ENCODE measurements at places on chromosomes 16 and 17.

GRCh38 chr17:70067134-70067533 is 7.9 kb upstream of the KCNJ16 start:
- DNase-seq, result no peak

DNA sequence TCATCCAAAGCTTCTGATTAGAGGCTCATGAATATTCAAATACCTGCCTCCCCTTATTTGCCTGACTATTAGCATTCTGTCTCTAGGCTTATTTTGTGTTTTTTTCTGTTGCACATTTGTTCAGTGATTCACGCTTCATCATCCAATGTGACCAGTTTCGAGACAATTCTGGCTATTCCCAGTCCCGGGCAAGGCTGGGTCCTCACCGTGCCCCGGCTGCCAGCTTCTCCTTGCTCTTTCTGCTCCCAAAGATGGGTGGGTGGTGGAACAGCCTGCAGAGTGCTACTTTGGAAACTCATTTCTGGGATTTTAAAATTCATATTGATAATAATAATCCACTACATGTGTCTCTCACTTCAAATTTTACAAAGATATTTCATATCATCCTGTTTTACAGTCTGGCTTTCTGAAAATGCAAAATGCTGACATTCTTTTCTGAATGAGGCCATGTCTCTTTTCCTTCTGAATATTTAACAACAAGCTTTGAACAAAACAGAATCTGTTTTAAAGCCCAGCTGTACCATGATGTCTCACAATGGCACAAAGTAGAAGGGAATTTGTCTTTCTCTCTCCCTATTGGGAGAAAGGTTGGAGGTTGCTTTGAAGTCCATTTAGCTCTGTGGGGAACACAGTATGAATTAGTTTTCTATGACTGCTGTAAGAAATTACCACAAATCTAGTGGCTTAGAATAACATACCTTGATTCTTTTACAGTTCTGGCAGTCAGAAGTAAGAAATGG is 116.9 kb upstream of the CDH13 start:
- no peak for DNase-seq

- DNase-seq, result no peak
Measured at GRCh38 chr16:73775841-73776388, 520.7 kb upstream of the PSMD7 start.

DNA sequence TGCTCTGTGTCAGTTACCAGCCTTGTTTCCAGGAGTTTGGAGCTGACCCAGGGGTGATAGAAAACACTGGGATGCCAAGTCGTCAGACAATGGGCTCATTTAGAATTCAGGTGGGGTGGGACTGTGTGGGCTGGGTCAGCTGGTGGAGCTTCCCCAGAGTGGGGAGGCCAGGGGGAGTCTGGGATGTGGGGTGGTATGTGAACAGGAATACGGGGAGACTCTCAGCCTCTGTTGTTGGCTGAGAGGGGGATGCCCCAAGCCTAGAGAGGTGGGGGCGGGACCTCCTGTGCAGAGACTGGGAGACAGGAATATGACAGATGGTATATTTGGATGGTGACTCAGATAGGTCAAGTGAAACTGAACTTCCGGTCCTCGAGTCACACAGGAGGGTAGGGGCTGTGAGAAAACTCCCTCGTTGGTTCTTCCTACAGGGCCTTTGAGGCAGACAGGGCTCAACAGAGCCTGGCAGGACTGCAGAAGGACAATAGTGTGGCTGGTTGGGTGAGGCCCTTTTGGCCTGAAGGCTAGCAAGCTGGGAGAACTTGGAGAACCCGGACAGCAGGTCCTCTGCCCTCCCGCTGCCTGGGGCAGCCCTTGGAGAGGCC is 23.7 kb downstream of the CDH1 start:
- no peak for DNase-seq

DNA sequence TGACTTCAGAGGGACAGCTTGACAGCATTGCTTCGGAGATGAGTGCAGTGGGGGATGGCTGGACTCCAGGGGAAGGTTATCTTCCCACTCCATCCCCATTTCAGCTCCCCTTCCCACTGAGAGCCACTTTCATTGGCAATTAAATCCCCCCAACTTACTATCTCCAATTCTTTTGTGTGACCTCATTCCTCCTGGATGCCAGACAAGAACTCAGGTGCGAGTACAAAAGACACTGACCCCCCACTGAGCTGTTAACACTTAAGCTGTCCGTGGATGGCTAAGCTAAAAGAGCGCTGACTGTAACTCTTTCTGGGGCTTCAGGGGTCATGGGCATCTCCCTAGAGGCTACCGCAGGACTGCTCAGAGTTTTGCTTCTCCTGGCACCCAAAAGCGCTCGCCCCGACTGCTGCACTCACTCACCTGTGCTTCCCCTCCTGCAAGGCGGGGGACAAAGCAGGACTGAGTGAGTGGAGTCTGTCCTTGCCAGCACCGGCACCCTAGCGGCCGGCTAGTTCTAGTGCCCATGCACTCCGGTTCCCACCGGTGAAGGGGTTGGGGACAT is 44.8 kb upstream of the FBXO47 start:
- no peak for DNase-seq

- no peak for DNase-seq
Measured at GRCh38 chr17:1398931-1399678, 917 bp downstream of the YWHAE start.

- DNase-seq, result no peak
Measured at GRCh38 chr17:58686980-58687379, 4.9 kb downstream of the TEX14 start.

DNA sequence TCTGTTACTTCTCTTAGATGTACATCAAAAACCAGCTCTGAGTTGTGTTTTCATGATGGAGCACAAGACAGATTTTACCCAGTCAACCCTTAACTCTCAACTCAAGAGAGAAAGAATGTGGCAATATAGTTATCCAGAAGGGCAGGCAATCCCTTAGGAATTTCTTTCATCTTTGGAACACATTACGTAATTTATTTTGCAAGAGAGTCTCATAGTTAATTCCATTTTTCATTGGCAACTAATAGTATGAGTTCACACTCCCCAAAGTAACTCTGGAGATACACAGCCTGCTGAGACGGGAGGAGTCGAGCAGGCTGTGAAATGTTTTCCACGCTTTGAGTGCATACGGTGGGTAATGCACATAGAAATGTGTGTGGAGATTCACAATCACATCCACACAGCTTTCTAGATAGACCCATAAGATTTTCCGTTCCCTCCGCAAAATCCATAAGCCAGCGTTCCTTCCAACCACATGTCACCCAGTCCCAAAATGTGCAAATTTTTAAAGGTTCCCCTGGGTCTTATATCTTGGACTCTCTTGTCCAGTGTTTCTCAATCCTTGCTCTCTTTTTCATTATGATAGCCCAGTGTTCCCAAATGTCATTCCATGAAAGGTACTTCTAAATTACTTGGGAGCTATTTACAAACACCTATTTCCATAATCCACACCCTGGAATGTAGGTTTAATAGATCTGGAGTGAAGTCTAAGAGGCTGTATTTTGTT is 8.4 kb upstream of the CDRT4 start:
- DNase-seq, result no peak

GRCh38 chr16:31382485-31383161 is 10.5 kb upstream of the ITGAD start:
- DNase-seq, result peak; percentile 38

- no peak for DNase-seq
Measured at GRCh38 chr17:45022655-45023339, 28.6 kb downstream of the DCAKD start.

GRCh38 chr16:50797456-50797855 is 55.6 kb downstream of the CYLD start:
- no peak for DNase-seq

GRCh38 chr17:511833-512251 is 159.2 kb upstream of the RPH3AL start:
- no peak for DNase-seq

DNA sequence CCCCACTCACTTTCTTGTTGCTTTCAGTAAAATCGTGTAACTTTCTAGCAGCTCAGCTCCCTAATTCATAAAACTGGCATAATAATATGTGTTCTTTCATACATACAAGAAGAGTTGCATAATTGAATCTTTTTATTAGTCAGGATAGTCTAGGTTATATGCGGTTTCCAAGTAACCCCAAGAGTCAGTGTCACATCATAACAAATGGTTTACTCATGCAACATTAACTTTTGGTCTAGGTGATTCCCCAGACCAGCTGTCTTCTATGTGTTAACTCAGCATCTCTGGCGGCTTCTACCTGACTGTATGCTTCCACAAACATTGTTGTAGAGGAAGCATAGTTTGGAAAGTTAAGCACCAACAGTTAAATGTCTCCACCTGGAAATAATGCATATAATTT is 1000.4 kb downstream of the CDH11 start:
- DNase-seq, result no peak

GRCh38 chr17:66695098-66695497 is 139.8 kb upstream of the CACNG5 start:
- no peak for DNase-seq

DNA sequence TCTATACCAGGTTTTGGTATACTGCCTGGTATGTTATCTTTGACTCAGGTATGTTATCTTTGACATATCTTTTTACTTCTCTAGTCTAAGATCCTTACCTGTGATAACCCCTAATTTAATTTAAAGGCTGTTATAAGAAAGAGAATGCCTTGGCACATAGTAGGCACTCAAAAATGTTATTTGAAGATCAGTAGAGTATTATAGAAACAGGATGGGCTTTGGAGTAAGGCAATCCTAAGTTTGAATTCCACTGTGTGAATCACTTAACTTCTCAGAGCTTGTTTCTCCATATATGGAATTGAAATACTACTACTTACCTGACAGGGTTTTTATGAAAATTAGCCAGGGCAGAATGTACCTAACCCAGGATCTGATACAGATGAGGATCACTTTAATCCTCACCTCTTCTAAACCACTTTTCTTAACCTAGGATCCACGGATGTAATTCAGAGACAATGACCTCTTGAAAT is 1.2 kb downstream of the BRIP1 start:
- DNase-seq, result no peak

DNA sequence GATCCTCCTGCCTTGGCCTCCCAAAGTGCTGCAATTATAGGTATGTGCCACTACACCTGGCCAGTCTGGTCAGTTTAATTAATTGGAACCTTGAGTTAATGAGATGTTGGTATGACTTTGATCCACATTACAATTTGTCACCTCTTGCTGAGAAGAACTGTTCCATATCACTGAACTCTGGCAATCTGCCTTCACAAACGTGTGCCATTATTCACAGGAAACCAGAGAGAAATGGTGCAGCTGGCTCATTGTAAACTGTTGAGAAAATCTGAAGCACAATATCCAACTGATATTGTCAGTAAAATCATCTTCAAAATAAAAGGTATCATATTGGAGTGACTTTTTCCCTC is 39.3 kb upstream of the YPEL2 start:
- DNase-seq, result no peak

DNA sequence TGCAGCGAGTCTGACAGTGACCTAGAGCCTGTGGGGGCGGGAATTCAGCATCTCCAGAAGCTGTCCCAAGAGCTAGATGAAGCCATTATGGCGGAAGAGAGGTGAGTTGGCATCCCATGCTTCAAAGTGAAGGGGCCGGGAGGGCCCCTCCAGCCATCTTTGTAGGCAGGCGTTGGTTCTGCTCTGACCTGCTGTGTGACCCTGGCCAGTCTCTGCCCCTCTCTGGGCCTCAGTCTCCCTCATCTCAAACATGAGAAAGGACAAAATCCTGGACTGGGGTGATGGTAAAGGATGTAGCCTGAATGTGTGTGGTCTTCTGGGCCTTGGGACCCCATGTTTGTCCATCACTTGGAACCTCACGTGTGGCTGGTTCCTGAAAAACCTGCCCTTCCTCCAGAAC is 5.1 kb downstream of the PIMREG start:
- DNase-seq, result no peak

DNA sequence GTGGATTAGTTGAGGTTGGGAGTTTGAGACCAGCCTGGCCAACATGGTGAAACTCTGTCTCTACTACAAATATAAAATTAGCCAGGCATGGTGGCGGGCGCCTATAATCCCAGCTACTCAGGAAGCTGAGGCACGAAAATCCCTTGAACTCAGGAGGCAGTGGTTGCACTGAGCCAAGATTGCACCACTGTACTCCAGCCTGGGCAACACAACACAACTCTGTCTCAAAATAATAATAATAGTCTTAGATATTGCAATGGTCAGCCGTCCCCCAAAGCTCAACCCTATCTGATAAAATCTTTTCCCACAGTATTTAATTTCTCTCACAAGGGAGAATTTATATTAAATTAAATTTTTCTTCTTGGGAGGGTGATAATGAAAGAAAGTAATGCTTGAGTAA is 169.6 kb downstream of the XYLT1 start:
- DNase-seq, result no peak

DNA sequence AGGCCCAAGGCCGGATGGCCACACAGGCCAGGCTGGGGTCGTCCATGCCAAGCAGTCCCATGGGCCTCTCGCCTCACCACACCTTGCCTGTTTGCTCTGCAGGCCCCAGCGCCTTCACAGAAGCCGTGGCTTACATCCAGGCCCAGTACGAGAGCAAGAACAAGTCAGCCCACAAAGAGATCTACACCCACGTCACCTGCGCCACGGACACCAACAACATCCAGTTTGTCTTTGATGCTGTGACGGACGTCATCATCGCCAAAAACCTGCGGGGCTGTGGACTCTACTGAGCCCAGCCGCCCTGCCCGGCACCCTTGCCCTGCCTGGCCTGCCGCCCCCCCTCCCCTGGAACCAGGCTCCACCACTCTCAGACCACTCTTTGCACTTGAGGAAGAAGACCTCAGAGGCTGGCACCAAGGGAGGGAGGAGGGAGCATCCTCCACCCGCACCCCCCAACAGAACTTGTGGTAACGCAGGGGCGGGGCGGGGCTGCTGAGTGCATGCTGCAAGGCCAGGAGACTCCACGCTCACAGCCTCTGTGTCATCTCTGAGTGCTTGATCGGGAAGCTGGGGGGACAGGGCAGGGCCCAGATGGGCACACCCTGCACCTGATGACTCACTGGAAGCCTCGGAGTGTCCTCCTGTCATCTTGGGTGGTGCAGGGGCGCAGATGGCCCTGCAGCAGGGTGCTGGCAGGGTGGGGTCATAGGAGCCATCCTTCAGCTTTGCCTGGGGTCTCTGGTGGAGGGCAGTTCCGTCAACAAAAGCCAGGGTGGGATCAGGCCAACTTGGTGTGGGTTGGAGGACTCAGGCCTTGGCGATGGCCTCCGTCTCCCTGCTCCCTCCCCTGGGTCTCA is 81.5 kb downstream of the AMFR start:
- no peak for DNase-seq

GRCh38 chr17:35804658-35805192 is 4.6 kb upstream of the TAF15 start:
- peak; percentile 84 for DNase-seq

GRCh38 chr16:4240624-4241023 is 1.3 kb downstream of the SRL start:
- no peak for DNase-seq
